Stimulated activated CD4-positive, alpha-beta T cell treated with anti-CD3 and anti-CD28 coated beads, Interleukin-4, amount 100 ng/mL, for 1 hour (primary cell): ENCODE measurements at places on chromosomes 6 and 20.

DNA sequence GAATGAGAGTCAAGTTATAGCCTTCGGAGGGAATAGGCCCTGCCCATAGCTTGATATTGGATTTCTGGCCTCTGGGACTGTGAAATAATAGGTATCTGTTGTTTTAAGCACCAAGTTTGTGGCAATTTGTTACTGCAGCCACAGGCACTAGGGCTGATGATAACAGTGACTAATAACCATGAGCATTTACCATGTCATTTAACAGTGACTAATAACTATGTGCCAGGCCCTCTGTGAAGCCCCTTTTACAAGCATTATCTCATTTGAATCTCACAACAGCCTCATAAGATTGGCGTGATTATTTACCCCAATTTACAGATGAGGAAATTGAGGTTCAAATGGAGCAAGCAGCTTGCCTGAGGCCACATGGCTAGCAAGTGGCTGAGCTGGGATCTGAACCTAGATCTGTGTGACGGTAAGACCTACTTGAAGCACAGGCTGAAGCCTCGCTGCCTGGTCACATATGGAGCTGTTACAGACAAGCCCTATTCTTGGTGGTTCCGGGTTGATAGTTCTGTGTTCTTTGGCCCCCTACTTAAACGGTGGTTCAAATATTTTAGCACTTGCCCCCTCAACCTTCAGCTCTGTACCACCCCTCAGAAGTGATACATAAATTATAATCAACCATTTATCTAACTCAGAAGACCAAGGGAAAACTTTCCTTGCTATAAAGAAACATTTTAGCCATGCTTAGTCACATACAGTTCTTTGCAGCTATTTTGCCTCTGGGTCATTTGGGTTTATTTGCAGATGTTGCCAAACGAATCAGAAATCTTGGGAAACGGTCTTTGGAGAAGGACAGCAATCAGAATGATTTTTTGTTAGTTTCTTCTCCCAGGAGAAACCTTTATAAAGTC is 98.3 kb downstream of the ELOVL5 start:
- DNase-seq = no peak

- no peak for DNase-seq
Measured at GRCh38 chr20:10508468-10509251, 73.6 kb downstream of the SLX4IP start.

DNA sequence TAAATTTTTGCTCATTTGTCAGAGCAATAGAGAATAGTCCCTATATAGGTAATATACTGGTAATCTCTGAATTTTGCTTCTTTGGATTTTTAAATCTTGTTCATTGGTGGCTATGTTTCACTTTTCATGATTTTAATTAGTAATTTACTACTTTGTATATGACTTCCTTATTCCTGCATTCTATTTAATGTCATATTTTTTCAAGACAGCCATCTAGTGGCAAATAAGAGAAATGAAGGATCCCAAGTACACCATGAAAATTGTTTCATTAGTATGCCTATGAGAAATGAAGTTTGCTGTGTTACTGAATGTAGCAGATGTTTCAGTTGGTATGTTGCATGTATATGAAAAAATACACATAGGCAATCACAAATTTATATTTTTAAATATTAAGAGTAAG is 82.4 kb downstream of the ZNF292 start:
- DNase-seq = no peak

DNA sequence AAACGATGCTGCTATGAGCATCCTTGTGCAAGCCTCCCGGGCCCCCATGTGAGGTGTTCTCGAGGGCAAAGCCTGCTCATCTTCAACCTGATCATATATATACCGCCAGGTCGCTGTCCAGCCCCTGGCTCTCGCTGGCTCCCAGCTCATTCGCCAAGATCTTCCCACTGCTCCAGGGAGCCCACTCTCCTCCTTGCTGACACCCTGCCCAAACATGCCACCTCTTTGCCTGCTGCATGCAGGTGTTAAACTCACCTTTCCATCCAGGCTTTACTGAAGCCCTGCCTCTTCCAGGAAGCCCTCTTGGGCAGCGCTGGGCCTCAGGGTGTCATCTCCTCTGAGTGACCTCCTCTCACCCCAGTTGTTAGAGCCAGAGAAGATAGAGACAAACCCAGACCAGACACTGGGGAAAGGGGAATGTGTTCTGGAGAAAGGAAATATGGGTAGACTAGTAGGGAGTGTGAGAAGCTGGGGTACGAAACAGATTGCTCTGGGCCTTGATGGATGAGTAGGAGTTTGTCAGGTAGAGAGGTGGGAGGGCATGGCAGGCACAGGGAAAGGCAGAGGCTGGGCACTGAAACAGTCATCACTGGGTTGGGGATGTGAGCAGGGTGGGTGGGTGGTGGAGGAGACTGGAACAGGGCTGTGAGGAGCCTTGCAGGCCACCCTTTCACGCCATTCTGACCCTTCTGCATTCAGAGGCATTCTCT is 1.2 kb upstream of the DLGAP4 start:
- DNase-seq = no peak

GRCh38 chr6:10510592-10511367 is 10.4 kb upstream of the GCNT2 start:
- DNase-seq = peak; percentile 29

- no peak for DNase-seq
Measured at GRCh38 chr6:118965371-118965770, 30.4 kb upstream of the MCM9 start.

DNA sequence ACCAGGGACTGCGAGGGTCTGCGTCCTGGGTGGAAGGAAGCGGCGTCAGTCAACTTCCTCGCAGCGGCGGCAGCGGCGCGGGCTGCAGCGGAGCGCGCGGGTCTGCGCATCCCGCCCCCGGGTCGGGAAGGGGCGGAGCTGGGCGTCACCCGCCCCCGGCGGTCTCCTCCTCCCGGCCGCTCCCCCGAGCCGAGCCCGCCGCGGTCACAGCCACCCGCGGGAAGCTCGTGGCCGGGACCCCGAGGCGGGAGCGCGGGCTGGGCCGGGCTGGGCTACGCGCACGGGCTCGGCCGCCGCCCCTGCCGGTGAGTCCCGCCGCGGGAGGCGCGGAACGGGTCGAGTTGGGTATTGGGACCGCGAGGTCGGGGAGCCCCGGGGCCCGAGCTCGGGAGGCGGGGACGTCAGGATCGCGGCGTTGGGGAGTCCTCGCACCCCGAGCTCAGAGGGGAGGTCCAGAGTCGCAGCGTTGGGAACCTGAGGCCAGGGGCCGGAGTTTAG is at the start of gene PAQR8:
Gene PAQR8, plus strand, starts transcription at position 207 of the 498 bp plus-strand sequence. CDS start 41,063 bp downstream, outside the sequence.
- peak; percentile 82 for DNase-seq

DNA sequence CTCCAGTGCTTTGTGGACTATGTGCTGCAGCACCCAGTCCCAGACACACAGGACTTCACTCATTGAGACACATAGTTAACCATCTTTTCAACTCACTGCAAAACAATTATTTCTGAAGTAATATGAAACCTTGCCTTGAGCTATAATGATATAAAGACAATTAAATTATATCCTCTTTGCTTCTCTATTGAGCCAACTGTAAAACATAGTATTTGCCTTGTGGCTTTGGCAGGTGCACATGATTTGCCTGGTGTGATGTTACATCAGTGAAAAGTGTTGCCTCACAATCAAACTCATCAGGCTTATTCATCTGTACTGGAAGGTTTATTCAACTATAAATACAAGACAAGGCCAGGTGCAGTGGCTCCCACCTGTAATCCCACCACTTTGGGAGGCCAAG is 80.6 kb downstream of the NCOA7 start:
- no peak for DNase-seq

DNA sequence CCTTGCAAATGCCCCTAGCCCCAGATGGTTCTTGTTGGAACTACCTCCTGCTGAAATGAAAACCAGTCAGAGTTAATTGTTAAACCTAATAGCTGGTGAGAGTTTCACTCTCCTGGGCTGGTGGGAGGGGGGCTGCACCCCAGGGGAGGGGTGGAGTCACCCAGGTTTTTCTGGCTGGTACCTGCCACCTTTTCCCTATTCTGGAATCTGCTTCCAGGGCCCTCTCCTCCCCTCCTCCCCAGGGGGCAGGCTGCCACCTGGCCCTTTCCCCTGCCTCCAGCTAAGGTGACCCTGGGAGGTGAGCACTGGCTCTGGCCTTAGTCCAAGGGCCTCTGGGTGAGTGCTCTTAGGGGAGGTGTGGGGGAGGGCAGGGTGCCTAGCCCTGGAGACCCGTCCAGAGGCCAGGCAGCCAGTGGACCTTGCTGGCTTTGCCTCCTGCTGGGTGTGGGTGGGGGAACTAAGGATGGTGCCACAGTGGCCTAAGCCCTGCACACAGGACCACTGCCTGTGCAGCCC is 48.8 kb upstream of the EPB41L1 start:
- no peak for DNase-seq

DNA sequence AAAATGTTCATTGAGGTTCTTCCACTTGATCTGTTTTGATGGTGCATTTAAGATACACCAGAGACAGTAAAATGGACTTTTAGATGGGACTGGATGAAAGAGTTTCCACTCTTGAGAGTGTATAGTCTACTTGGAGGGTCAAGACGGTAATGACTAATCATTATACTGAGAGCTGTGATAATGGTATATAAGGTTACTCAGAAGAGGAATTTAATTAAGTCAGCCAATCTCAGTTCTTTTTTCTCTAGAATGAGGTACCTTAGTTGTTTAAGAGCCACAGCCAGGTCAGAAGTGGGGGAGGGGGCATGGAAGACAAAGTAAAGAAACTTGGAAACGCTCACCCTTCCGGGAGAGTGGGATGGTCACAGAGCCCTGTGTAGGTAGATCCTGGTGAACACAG is 123.9 kb downstream of the MAP3K4 start:
- no peak for DNase-seq

DNA sequence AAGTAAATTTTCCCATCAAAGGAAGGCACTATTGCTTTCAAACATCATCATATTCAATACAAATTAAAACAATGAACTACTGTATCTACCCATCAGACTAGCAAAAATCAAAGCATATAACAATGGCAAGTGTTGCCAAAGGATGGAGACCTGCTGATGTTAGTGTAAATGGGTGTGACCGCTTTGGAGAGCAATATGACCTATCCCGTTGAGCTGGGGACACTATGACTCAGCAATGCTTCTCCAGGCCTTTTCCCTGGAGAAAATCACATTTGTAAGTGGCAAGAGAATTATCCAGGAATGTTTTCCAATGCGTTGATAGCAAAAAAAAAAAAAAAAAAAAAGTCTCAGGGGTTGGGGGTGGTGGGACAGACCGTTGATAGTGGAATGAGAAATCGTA is 46.1 kb downstream of the PHACTR3 start:
- DNase-seq = no peak

GRCh38 chr20:17471606-17472187 is 59.5 kb downstream of the BFSP1 start:
- no peak for DNase-seq

DNA sequence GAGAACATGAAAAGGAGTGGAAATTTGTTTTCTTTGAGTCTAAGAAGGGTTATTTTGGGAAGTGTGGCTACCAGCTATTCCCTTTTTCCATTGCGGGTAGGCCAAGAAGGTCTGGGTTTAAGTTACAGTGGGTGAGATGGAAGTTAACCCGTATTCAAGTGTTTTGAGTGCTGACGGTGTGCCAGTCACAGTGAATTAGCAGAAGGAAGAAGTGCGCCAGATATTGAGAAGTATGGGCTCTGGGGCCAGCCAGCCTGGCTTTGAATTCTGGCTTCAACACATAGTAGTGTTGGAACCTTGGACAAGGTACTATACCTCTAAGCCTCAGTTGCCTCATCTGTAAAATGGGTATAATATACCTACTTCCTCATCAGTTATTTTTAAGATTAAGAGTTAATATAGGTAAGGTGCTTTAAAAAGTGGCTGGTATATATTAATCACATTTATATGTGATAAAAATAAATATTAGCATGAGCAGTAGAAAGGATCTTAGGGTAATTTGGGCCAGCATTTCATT is 16.3 kb downstream of the ZNF76 start:
- no peak for DNase-seq

DNA sequence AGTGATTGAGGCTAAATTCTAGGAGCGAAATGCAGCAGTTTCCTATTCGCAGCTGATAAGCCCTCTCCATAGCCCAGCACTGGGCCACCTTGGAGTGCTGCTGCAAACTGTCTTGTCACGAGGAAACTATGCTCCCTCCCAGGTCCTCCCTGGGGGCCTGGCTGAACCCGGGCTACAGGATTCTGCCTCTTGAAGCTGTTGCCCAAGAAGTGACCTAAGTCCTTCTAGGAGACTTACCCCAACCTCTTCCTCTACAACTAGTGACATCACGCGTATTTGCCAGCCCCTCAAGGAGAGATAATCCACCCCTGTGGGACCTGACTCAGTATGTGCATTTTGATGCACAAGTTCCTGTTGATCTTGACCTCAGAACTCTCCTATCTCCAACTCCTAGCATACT is 26.5 kb upstream of the ZFAND3 start:
- DNase-seq = no peak

DNA sequence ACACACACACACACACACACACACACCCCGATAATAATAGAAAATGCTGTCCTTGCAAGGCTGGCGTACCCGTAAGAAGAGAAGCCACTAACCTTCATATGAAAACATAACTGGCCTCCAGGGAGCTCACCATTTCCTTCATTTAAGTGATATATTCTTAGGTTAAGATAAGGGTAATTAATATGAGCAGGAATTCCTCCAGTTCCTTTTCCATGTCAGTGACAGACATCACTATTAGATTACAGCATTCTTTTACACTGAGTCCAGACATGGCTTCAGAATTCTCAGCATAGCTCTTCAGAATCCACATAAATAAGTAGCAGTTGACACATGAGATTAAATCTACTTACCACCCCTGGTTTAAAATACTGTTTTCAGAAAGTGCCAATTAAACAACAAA is 121.9 kb downstream of the SIM1 start:
- DNase-seq = no peak

DNA sequence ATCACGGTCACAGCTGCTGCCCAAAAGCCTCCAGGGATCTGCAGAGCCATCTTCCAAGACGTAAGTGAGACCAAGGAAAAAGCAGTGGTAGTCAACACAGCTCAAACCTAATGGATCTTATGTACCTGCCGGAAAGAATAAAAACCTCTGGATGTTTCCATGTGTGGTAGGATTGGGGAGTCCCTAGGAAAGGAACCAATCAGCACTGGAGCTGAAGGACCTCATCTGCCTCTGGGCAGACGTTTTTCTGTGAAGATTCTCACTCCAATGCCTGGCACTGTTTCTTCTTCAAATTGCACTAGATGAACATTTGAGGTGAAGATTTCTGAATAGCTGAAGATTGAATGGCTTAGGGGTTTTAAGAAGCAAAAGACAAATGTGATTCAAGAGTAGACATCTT is at the start of gene HLA-DQB2:
Gene HLA-DQB2, minus strand, starts transcription at position 112 of the 400 bp plus-strand sequence. Its CDS starts 62 bp downstream, at position 50.
- DNase-seq = no peak

GRCh38 chr6:41184761-41185160 is 16.2 kb downstream of the TREML2 start:
- no peak for DNase-seq

- DNase-seq = no peak
Measured at GRCh38 chr6:34877259-34877658, 10.6 kb downstream of the TAF11 start.
